ENCODE measurements at places on chromosomes 7 and 10. TPM values are rescaled to one million over a fixed set of nuclear protein-coding genes. Genes with fewer than 3 reads are reported as not detected.

IL6 gene
- 385 TPM for total RNA-seq

GRCh38 chr7:127303102-127303501, 50.4 kb upstream of the GRM8 start:
- no peak for DNase-seq

- no peak for DNase-seq
These were observed 613 bp downstream of the USP6NL start for GRCh38 chr10:11610826-11611247.

- no peak for DNase-seq
These were observed 837.8 kb upstream of the COBL start for GRCh38 chr7:52154382-52154781.

Data from mesenteric fat pad (tissue), 1 donor.